Fibroblast of pulmonary artery (primary cell): ENCODE measurements at places on chromosomes 12 and 14.

DNA sequence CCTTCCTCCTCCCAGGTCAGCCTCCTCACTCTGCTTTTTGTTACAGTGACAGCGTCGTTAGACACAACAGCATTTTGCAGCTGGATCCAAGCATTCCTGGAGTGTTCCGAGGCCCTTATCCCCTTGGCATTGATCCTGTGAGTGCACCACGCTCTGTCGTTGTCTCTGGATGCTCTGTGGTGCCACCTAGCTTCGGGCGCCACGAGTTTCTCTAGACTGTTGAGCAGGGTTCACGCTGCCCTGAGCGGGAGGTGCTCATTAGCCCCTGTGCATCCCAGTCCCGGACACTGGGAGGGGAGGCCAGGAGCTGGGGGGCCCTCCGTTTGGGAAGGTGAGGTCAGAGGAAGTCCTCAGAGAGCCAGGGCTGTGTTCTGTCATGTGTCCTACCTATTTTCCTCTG, 17.3 kb upstream of the DNAH10 start:
- DNase-seq, result no peak

DNA sequence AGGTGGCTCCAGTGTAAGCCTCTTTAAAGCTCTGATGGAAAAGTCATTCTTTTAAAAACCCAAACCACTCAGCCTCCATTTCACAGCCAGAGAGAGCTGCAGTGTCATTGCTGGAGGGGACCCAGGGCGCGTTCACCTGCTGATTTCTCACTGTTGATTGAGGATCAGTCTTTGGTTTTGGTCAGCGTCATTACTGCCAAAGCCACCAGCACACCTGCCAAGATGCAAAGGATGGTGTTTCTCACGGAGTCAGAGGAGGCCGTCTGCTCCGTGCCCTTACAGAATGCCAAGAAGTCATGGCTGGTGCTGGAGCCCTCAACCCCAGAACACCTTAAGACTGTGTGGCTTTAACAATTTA, 32.8 kb upstream of the BATF start:
- no peak for DNase-seq

DNA sequence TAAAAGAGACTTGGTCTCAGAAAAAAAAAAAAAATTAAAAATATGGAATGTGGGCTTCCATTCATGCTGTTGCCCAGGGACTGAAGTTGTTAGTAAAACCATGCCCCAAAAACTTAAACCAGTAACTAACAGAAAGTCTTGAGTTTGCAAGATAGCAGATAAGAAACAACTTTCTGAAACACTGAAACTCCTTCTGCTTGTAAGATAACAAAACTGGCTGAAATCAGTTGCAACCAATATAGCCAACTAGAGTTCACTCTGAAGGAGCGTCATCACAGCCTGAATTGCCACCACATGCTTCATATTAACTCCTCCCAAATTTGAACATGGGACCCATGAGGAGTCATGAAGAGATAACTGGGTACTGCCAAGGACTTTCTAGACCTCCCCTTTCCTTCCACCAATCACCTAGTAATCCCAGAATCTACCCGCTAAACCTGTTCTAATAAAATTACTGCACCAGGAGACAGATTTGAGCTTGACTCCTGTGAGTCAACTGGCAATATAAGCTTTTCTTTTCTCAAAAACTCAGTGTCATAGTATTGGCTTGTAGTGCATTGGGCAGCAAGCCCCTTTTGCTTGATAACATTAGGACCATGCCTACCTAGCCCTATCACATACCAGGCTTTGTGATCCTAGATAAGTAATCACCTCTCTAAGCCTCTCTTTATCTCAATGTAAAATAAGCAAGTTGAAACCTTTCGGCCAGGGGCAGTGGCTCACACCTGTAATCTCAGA, 53.6 kb downstream of the R3HDM2 start:
- no peak for DNase-seq

DNA sequence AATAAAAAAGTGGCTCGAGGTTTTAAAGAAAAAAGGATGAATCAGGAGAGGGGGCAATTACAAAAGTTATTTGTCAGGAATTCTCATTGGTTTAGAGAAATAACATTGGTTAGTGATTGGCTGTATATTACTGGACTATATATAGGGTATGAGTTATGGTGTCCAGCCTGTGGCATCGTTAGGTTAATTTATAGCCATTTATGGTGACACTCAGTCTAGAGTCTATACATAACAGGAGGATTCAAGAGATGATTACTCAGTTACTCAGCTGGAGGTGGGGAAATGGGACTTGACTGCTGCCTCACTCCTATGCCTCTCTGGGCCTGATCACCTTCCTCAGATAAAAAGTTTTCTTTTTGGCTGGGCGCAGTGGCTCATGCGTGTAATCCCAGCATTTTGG, 25.6 kb upstream of the NFYB start:
- DNase-seq, result no peak

DNA sequence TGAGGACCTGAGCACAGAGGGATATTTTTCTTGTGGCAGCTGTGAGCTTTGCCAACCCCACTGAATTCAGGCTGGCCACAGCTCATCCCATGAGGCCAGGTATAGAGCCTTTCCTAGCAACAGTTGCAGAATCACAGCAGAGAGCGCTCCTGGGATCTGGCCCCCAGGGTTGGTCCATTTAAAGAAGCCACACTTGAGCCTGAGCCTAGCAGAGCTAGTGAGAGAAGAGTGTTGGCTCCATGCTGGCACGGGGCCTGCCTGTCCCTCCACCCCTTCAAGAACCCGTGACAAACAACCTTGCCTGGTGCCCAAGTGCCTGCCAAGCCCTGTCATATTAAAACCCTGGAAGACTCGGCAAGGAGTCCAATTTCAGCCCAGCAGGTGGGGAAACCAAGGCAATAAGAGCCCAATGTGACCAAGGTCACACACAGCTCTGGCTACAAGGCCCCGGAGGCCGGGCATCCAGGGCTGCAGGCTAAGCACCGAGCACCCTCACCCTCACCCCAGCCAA, 91.6 kb downstream of the LRRC74A start:
- DNase-seq, result no peak

- no peak for DNase-seq
These were observed 26.2 kb downstream of the OSBPL8 start for GRCh38 chr12:76533331-76533730.

- no peak for DNase-seq
These were observed 114.3 kb upstream of the PCED1B start for GRCh38 chr12:46965137-46965536.
